ENCODE measurements at places on chromosomes 4 and X.

GRCh38 chr4:10345381-10345784 is 111.8 kb downstream of the ZNF518B start:
- no peak for DNase-seq

DNA sequence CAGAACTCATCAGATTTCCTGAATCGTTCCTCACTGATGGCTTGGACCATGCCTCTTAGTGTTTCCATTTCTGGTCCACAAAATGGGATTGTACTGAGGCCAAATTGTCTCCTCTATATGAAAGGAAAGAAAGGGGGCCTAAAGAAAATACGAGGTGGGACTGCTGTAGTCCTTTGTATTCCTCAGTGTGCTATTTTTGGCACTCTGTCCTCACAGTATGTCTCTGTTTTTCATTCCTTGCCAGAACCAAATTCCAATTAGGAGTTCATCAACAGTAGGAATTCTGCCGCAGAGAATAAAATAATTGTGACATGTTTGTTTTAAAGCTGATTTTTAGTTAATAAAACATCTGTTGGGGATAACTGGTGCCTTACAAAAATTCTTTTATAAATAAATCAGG is 515.7 kb downstream of the SMARCA1 start:
- no peak for DNase-seq

- DNase-seq: no peak
These were observed 198.7 kb downstream of the GPAT3 start for GRCh38 chr4:83734576-83734975.

- no peak for DNase-seq
These were observed 2.5 kb downstream of the AADAT start for GRCh38 chr4:170087163-170087700.

GRCh38 chr4:182235021-182235795 is 8.0 kb upstream of the TENM3 start:
- no peak for DNase-seq

DNA sequence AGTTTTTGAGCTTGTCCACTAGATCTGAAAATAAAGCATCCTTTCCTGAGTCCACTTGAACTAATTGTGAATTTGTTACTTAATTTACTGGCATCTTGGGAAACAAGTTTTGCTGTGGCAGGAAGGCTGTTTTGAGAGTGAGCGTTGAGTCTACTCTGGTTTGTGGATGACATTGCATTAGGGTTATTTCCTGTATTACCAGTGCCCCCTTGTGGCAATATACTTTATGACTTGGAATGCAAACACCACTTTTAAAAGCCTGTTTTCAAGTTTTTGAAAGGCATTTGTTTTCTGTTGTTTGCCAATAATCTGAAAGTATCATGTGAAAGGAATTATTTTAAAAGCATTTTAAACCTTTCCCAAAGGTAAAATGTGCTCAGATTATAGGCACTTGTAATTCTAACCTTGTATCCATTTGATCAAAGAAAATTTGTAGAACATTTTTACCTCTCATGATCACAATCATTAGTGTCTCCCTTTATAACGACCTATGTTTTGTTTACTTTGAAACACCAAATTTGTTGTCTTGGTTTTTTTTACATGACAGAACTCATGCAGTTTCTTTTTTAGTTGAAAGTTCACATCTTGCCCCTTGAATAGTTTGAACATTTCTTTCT is 18.0 kb upstream of the CYP2U1 start:
- no peak for DNase-seq

- DNase-seq: no peak
These were observed 37.8 kb downstream of the SMS start for GRCh38 chrX:21978346-21978745.

GRCh38 chr4:10762561-10762960 is 78.0 kb upstream of the CLNK start:
- no peak for DNase-seq

- peak; percentile 17 for DNase-seq
These were observed 4.2 kb upstream of the AKAP17A start for GRCh38 chrX:1587161-1587560.

- no peak for DNase-seq
These were observed 129.6 kb downstream of the ZNF330 start for GRCh38 chr4:141350122-141350905.
